Daoy (cell line): ENCODE measurements at places on chromosomes 12 and 14.

DNA sequence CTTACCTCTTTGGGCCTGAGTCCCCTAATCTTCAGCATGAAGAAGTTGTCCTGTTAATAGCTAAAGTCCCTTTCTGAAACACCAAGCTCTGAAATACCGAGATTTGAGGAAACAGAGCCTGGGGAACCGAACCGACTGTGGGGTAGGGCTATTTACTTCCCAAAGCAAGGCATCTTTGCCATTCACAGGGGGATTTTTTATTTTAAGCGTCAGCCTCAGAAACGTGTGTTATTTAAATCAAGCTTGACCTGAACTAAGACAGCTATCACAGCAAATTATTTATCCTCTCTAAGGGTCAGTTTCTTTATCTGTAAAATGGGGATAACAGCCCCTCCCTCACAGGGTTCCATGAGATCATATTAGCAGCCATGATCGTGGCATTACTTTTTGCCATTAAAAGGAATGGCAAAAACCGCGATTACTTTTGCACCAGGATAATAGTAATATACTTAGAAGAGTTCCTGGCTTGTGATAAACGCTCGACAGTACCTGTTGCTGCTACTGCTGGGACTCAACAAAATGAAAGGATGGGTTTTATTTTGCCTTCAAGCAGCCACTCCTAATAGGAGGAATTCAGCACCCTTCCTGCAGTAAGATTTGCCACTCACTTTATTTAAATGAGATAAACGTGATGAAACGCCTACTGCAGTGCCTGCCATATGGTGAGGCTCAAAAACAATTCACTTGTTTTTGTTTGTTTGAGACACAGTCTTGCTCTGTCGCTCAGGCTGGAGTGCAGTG, 1.3 kb upstream of the CORO1C start:
- no peak for DNase-seq

DNA sequence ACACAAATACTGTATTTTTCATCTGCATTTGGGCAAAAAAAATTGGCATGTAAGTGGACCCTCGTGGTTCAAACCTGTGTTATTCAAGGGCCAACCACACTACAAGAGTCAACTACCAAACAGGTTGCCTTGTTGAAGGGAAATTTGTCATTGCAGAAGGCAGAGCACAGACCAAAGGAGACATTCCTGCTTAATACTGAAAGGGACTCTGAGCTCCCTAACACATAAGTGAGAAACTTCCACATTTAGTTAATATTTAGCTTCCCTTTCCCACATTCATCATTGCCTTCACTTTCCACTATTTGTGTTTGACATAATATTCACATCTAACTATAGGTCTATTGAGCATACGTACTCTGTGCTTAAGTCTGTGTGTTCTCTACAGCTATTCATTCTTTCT, 266.9 kb downstream of the KCNH5 start:
- no peak for DNase-seq

GRCh38 chr14:56125772-56126636, 7.8 kb downstream of the PELI2 start:
- DNase-seq, result no peak

DNA sequence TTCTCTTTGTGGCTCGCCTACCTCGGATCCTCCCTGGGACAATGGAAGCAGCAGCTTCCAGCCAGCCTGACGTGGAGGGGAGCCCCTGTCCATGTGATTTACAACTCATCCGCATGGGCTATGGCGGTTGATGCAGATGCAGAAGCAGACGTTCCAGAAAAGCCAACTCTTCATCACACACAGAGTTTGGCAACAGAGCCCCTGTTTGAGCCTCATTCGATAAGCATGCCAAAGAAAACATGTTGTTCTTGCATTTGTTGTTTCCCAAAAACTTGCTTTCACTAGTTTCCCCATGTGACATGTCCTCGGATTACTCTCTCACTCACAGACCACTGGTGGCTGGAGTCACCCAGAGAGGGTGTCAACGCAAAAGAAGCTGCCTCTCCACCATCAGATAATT, 16.4 kb upstream of the TC2N start:
- DNase-seq, result no peak

DNA sequence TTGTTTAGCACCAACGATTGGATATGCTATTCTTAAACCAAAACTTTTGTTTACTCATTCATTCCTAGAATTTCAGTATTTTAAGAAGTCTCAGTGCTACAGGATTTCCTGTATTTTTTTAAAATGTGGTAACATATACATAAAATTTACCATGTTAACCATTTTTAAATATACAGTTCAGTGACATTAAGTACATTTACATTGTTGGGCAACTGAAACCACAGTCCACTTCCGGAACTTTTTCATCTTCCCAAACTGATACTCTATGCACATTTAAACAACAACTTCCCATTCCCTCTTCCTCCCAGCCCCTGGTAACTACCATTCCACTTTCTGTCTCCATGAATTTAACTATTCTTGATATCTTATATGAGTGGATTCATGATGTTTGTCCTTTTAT, 30.3 kb downstream of the PDE3A start:
- no peak for DNase-seq

DNA sequence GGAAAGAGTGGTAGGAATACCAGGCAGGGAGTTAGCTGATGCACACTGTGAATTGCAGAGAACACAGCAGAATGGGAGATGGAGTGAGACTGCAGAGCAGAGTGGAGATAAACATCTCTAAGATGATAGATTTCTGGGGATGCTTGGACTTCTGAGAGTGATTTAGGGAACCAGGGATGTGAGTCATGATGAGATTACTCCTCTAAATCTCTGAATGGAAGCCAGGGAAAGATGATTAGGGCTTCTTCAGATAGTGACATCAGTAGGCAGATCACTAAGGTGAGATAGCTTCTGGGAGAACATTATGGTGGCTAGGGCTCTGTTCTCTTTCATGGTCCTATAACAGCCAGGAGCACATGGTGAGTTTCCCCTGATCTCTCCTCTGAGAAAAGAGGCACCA, 501.5 kb upstream of the USP15 start:
- DNase-seq, result no peak

- no peak for DNase-seq
Measured at GRCh38 chr12:591167-592023, 71.8 kb downstream of the NINJ2 start.

DNA sequence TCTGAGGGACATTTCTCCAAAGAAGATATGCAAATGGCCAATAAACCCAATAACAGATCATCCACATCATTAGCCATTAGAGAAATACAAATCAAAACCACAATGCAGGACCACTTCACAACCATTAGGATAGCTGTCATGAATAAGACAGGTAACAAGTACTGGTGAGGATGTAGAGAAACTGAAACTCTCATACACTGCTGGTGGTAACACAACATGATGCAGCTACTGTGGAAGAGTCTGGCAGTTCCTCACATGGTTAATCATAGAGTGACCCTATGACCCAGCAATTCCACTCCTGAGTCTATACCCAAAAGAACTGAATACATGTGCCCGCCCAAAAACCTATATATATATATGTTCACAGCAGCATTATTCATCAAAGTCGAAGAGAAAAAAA, 39.0 kb downstream of the TTC9 start:
- DNase-seq, result no peak

DNA sequence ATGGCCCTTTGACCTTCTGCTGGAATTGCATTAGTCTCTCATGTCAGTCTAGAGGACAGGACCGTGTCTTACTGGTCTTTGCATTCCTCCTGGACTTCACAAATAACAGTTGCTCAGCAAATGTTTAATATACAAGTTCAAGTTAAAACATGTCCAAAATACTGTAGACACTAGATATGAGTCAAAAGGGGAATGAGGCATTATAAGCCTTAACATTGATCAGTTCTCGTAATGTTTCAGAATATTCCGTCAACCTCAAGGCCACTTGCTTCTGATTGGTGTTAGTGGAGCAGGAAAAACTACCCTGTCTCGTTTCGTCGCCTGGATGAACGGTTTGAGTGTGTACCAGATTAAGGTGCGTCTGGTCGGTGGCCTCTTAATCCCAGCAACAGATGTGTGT, 59.9 kb downstream of the HSP90AA1 start:
- no peak for DNase-seq

- peak; percentile 50 for DNase-seq
Measured at GRCh38 chr14:95496690-95497259, 19.7 kb downstream of the SYNE3 start.

GRCh38 chr14:99916091-99916383, 122.8 kb downstream of the EML1 start:
- no peak for DNase-seq

DNA sequence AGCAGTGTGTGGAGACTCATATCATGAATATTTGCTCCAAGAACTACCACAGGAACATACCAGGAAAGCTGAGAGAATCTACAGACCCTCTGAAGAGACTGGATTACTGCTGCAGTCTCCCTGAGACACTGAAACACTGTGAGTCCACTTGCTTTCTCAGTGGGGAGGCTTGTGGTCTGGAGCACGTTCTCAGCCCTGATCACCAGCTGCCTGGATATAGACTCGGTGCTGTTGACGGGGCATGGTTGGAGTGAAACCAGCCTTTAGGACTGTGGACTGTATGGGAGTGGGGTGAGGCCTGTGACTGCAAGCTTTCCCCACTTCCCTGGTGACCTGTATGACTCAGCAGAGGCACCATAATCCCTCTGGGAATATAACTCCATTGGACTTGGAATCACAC, 525.8 kb upstream of the FBXO33 start:
- DNase-seq, result no peak

DNA sequence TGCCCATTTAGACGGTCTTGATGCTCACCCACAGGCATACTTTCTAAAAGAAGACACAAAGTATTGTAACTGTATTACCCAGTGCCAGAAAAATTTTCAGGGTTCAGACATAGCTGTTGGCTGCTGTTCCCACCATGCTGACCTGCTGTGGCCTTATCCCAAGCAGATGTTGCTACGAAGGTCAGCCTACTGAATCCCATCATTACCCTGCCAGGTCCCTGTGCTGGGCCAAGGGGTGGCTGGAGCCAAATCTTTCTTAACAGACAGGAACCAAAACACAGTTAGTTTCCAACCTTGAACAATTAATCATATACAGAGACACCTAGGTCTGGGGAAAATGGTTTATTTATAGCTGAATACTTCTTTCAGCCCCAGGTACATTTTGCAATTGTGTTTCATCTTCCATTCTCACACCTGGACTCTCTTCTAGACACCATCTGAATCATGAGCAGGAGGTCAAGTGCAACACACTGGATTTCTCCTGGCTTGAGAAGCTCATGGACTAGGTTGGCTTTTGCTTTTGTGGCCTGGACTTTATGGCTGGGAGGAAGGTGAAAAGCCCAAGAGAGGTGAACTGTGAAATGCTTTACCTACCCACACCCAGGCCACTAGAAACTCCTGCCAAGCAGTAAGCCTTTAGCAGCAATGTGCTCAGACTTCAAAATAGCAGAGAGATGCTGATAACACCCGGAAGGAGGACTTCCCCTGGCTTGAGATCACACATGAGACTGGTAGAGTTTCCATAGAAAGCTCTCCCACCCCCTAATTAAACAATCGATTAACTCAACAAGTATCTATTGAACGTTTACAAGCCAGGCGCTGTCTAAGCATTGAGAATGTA, 150.1 kb downstream of the SUDS3 start:
- DNase-seq, result no peak

DNA sequence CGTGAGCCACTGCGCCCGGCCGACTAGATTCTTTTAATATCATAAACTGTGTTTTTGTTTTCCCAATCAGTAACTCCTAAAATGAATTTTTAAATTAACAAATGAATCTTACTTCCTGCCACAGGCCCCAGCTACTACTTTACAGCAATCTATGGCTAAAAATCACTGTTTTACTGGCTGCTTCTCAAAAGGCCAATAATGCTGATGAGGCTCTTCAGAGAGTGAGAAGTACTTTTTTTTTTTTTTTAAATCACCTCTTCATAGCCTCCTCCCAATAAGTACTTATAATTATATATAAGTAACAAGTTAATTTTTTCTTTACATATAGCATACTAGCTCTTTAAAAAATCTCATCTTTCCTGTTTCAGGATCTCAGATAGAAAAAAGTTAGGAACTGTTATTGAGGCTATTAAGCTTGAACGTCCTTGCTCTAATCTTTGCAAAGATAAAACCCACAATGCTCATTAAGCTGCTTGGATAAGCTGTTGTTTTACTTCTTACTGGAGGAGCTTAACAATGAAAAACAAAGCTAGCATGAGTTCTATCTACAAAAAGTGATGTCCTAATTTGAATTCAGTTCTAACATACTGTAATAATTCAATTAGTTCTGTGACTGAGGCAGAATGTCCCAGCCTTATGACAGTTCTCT, 12.8 kb upstream of the WDR20 start:
- no peak for DNase-seq
